ENCODE measurements at places on chromosomes 2 and 18.

GRCh38 chr2:64327510-64328414 is 126.2 kb upstream of the LGALSL start:
- peak; percentile 28 for DNase-seq

GRCh38 chr2:80947601-80948130 is 643.1 kb upstream of the LRRTM1 start:
- no peak for DNase-seq

DNA sequence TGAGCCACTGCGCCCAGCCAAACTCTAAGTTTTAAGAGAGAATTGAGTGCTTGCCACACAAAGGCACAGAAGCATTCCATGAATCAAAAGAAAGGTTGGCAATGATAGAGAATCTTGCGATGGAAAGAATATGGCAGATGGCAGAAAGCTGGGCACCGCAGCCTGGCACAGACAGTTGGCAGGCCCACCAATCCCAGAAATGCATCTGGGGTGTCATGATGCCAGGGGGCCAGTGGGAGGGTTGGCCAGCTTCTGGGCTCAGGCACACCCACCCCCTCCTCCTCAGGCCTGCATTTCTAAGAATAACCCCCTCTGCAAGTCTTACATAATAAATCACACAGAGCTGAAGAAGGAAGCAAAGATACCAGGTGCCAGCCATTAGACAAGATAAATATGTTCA is 19.6 kb downstream of the ZNF2 start:
- DNase-seq, result no peak

DNA sequence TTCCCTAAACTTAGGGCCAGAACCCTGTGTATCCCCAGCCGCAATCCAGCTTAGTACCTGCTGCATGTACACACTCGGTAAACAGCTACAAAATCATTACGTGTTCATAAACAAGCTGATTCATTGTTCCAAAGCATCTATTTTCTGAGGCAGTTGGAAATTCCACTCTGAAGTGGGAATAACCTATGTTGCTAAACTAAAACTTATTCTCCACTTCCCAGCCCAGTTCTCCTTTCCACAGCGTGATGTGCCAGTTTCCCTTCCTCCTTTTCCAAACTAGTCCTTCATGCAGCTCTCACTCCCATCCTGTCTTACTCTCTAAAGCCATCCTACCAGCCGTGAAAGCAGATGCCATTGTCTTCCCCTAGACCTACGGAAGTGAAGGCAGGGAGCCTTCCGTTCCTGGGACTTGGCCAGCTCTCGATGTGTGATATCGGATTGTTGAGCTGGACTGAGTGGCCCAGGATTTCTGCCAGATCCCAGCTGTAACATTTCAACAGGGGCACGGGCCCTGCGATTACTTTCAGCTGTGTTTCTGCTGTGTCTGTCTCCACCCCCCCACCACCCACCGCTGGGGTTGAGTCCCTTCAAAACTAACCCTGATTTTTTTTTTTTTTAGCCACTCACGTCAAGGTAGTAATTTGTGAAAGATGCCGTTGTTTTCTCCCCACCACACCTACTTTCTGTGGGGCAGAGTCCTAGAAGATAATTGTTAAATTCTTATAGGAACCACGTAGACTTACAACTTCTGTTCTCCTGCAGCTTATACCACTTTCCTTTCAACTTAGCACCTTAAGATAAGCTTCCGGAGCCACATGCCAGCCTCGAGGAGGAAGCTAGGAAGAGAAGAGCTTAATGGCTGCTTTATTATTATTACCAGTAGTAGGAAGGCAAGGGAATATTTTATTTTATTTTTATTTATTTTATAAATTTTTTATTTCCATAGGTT is 100.9 kb downstream of the CRIM1 start:
- peak; percentile 88 for DNase-seq

DNA sequence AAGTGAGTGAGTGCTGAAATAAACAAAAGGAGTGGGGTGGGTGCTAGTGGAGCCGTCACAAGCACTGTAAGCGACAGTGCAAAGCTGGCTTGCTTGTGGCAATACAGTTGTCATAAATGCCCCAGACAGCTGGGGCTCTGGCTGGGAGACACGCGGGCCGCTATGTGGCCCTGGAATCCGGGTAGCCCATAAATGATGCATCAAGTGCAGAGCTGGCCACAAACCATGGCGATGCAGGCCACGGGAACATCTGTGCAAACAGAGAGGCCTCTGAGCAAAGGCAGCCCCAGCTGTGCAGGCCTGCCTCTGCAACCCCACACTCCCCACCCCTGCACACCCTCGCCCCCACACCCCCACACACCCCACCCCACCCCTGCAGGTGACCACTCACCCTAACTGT is 349.2 kb upstream of the ID2 start:
- no peak for DNase-seq

DNA sequence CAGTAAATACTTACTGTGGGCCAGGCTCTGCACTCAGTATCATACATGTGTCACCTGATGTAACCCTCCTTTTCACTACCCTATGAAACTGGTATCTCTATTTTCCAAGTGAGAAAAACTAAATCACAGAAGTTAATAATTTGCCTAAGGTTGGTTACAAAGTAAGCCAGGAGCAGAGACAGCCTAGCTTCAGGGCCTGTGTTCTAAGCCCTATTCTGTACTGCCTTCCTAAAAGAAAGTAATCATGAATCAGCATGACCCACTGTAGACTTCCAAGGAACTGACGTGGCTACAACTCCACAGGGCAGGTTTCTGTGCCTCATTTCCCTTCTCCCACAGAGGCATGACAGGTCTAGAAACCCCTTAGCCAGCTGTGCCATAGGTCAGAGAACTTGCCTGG is 14.3 kb downstream of the ZNF142 start:
- peak; percentile 31 for DNase-seq

GRCh38 chr2:24313744-24314632 is 46.3 kb downstream of the ITSN2 start:
- peak; percentile 57 for DNase-seq

- peak; percentile 44 for DNase-seq
Observed at GRCh38 chr2:174449033-174449432, 37.8 kb downstream of the GPR155 start.

GRCh38 chr18:73419531-73419930 is 551.7 kb upstream of the NETO1 start:
- DNase-seq, result no peak

- no peak for DNase-seq
Observed at GRCh38 chr2:181680055-181680936, at the start of gene NEUROD1. Gene NEUROD1, minus strand, starts transcription at chr2:181680517. Its CDS starts 1,657 bp downstream, at chr2:181678860.

DNA sequence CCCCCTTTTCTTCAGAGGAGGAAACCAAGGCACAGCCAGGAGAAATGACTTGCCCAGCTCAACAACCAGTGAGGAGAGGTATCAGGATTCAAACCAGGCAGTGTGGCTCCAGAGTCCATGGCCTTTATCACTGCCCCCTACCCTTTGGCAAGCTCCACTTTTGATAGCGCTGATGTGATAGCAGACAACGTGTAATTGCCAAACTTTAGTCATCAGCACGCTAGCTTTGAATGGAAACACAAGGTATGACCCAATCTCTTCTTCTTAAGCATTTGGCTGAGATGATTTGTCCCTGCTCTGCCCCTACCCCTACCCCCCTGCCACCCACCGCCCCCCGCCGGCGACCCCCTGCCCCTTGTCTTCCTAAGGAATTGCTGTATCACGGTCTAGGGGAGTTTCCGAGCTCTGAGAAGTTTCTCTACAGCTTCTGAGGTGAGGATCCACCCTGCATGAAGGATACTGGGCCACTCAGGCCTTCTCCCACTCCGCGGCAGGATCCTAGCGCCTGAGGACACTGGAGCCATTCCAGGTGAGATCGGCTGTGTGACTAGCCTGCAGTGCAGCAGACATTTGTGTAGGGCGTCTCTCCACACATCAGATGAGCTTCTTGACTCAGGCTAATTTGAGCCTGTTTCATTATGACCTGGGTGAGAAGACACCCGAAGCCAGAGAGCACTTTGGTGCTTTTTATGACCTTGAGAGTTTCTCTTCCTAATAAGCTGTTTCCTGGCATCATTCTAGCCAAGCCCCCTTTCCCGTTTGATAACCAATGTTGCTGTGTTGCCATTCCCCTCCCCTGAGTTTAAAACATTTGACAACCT is 75.1 kb upstream of the MAP4K4 start:
- no peak for DNase-seq

DNA sequence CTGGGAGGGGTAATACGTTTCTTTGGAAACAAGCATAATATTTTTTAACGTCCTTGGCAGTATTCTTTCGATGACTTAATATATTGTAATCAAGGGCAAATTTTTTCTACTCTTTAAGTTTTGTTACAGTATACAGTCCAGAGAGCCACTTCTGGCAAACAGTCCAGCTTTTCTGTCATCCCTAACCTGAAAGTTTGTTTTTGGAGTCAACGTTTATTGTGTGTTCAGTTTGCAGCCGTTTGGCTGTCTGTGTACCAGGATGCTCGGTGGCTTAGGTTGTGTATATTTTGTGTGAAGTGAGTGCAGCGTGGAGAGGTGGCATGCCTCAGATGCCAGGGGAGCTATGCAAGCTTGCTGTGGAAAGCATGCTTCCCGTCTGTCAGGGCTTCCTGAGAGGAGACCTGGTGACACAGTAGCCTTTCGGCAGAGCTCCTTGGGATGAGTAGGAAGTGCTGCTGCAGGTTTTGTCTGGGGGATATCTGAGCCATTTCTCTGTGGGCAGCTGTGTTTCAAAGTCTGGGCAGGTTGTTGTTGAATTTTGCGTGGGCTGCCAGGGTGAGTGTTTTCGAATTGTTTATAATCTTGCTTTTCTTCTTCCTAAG is 14.7 kb downstream of the MAP3K20 start:
- peak; percentile 81 for DNase-seq

GRCh38 chr2:24885221-24886125 is 34.6 kb downstream of the ADCY3 start:
- DNase-seq, result no peak

- peak; percentile 90 for DNase-seq
Observed at GRCh38 chr2:105409717-105410116, 10.9 kb upstream of the FHL2 start.

- DNase-seq, result peak; percentile 87
Observed at GRCh38 chr18:10378688-10379420, 75.6 kb upstream of the APCDD1 start.

- peak; percentile 62 for DNase-seq
Observed at GRCh38 chr2:21658907-21659477, 535.2 kb downstream of the TDRD15 start.

- peak; percentile 34 for DNase-seq
Observed at GRCh38 chr2:72198532-72199241, 51.0 kb upstream of the CYP26B1 start.

DNA sequence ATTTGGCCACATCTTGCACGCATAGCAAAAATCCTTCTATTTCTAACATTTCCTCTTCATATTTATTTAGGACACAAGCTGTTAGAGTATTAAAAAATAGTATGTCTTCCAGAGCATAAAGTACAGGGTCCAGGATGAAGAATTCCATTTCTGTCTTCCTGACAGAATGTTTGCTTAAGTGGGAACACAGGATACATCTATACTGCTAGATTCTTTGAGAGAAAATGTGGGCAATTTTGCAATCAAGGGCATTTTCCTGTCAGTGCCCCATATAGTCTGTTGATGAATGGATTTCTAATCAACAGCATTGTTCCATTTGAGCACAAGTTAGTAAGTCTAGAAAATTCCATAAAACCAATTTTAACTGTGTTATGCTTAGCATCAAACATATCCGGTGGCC is 409.9 kb downstream of the CPS1 start:
- no peak for DNase-seq

GRCh38 chr2:70959271-70959761 is 19.1 kb upstream of the ANKRD53 start:
- no peak for DNase-seq

GRCh38 chr18:49371786-49372185 is 88.7 kb downstream of the DYM start:
- DNase-seq, result peak; percentile 27

DNA sequence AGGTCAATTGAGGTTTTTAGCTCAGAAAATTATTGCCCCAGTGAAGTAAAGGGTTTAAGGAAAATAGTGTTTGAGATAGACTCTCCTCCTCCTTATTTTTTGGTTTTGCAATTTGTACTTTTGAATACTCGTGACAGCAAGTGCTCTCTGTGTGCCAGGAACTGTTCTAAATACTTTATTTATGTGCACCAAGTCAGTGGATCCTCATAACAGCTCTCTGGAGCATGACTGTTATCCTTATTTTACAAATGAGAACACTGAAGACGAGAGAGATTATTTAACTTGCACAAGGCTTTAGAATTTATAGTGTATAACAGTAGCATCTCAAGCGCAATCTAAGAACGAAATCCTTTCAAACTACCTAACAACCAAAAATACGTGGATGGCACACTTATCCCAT is 24.7 kb downstream of the BABAM2 start:
- no peak for DNase-seq

DNA sequence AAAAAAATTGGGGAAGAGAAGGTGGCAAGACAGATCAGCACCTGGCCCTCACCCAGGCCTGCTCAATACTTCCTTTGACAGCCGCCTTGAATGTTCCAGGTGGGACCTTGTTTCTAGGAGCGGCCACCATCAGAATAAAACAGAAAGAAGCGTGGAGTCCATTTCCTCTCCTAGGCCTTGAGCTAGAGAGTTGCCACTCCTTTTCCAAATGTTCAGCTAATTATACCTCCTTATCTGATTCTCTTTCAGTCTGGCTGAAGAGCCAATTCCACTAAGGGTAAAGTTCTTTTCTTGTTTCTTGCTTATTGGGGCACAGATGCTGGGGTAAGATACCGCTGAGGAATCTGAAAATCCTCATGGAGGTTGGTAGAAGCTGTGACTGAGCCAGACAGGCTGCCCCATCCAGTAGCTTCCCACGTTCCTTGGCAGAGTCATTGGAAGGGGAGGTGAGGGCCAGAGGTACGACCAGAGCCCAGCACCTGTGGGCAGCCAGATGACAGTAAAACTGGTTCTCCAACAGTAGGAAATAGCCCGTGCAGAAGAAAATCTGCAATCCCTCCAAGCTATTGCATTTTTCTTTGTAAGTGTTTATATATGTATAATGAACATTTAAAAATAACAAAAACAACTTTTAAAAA is 51.5 kb downstream of the PLB1 start:
- no peak for DNase-seq

GRCh38 chr18:10062302-10063300 is 148.8 kb downstream of the VAPA start:
- DNase-seq, result peak; percentile 79

DNA sequence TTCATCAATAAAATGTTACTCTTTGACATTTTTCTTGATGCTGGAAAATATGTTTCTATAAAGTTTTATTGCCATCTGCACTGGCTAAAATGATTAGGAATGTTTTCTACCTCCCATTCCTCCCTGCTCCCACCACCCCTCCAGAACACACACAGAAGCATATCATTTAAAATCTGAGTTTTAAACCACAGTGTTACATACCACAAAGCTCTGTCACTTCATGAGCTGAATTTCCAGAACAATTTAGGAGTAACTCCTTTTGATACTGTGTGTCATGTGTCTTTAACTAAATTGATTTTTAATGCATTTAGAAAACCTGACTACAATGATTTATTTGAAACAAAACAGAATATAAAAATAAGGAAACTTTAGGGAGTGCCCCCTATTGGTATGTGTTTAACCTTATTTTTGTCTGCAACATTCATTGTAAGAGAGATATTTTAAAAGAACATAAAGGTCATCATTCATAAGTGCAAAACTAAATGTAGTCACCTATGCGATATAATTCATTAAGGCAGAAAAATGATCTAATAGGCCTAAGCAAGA is 52.0 kb downstream of the FEZ2 start:
- DNase-seq, result peak; percentile 68
